Glomerular endothelial cell (primary cell): ENCODE measurements at places on chromosomes 11 and 22. TPM values are rescaled to one million over a fixed set of nuclear protein-coding genes. Genes with fewer than 3 reads are reported as not detected.

FGF3 gene
- not detected in 2 replicates for total RNA-seq

UPK2 gene
- not detected in 2 replicates for total RNA-seq

KIAA1671 gene
- total RNA-seq = 60.3 and 91.0 TPM in 2 replicates

PRG3 gene
- total RNA-seq = not detected in 2 replicates

ACRV1 gene
- not detected in 2 replicates for total RNA-seq

RAG2 gene
- not detected in 2 replicates for total RNA-seq

DNA sequence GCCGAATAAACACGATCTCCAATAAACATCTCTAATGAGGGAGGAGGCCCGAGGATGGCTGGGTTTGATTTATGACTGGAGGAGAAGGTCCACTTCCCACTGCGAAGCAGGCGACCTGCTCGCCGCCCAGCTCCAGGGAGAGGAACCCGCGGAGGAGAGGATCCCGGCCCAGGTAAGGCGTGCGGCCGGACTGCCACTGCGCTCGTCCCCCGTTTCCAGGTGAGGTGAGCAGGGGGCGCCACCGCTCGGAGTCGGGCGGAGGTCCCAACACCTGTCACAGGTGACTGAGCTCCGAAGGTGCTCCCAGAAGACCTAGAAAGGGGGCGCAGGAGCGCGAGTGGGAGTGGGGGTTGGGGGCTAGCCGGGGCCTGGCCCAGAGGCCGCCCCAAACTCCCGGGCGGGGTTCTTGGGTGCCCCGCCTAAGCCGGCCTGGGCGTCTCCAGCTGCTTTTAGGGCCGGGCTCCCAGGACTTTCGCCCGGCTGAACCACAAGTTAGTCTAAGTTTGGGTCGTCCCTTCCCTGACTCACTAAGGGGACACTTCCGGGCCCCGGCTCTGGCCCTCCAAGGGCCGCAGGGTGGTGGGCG, 5.4 kb upstream of the PAX6 start:
- DNase-seq = no peak

DNA sequence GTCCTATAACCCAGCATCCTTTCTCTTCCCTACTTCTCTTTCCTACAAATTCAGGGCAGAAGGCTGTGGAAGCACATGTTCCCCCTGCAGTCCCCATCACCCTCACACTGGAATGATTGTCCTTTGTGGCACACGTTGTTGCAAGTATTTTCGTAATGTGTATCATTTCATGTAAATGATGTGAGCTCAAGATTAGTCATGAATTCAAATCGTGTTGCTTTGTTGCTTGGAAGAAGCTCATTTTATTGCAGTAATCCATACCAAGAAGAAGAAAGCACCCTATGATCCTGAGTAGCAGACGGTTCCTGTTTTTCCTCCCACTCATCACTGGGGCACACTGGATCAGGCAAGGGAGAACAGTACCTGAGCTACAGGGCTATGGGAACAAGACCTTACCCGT, 173.4 kb downstream of the NCAM1 start:
- no peak for DNase-seq

GRCh38 chr11:11661326-11662040, 39.7 kb upstream of the GALNT18 start:
- no peak for DNase-seq

DNA sequence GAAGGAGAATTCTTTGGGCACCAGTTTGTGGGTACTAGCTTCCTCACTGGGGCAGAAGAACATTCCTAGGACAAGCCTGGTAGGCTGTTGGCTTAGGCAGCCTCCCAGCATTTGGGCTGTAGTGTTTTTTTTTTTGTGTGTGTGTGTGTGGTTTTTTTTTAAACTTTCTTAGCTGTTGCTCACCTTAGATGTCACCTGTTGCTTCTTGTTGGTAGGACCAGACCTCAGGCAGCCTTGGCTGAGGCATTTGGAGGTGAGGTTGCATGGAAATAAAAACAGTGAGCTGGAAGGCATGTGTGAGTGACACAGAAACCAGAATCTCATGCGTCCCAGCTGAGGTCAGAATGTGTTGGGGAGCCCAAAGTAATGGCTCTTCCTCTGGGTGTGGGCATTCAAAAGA, 21.3 kb downstream of the AMPD3 start:
- DNase-seq = no peak

DNA sequence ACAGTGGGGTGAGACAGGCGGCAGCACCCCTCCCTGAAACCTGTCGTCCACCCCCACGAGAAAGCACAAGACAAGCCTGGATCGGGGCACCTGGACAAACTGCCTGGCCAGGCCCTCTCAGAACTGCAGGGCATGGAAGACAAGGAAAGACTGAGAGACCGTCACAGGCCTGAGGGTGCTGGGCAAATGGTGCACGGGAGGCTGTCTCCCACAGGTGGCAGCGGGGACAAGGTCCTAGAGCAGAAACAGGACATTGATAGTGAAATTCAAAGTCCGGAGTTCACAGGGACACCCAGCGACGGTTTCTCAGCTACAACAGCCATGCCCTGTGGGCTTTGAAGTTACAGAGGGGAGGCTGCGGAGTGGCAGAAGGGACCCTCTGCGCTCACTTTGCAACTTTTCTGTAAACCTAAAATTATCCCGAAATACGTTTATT, 20.6 kb downstream of the DRD4 start:
- no peak for DNase-seq

DNA sequence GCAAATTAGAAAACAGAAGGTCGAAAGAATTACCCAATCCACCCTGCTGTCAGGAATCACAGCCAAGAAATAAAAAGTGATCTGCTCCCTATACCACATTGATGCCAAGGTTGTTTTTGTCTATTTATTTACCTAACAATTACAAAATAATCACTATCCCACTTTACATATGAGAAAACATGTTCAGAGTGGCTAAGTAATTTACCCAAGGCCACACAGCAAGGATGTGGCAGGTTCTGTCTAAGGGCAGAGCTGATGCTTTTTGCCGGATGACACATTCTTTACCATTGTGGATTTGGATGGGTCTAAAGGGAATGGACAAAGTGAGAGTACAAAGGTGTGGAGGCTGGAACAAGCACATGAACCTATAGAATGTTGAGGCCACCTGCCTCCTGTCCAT, 460.7 kb downstream of the INSC start:
- no peak for DNase-seq

DNA sequence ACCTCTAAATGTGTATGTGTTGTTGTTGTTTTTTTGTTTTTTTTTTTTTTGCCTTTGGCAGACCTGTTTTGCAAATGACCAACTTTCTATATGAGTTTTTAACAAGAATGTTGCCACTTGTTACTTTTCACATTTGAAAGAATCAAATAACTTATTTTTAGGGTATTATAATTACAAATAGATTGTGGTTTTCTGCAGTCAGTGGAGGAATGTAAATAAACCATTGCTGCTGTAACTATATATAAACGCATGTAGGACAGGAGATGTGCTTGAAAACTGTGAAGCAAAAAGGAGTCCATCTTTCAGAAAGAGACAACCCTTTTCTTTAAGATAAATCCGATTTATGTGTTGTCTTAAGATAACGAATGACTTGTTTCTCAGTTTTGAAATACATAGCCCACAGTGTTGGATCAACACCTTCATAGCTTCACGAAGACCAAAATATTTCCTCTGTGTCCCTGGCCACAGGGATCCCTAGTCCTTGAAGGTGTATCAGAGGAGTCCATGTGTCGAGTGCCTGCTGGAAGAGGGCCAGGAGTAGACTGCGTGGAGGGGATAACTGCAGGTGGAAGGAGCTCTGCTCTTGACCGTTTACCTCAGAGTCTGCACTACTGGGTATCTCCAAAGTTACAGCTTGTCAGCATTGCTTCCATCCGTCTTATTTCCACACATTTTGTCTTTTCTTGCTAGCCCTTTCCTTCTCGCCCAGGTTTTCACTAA, 24.7 kb downstream of the TNRC6B start:
- DNase-seq = no peak

DNA sequence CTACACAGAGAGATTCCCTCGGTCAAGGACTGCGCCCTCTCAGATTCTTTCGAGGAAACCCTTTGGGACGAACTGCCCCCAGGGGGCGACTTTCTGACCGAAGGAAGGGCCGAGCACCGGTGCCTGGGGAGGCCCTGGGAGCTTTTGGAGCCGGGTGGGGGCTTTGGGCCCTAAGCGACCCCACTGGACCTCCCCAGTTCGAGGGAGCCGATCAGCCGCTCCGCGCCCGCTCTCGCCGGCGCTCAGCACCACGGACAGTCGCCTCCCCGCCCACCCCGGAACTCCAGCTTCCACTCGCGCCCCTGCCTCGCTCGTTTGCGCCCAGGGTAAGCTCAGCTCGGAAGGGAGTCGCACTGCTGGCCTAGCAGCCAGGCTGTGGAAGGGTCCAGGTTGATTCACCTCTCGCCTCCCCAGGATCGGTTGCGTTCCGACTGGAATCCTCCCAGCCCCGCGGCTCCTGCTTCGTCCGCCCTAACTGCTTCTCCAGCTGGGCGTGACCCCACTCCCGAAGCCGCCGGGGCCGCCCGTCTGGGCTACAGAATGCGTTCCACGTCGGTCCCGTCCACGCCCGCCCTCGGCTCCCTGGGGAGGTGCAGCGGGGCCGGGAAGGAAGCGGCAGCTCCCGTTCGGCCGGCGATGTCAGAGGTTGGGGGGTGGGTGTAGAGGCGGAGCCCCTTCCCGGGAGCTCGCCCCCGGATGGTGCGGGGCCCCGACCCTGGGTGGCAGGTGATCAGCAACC, 428 bp downstream of the SCN3B start:
- DNase-seq = no peak

DNA sequence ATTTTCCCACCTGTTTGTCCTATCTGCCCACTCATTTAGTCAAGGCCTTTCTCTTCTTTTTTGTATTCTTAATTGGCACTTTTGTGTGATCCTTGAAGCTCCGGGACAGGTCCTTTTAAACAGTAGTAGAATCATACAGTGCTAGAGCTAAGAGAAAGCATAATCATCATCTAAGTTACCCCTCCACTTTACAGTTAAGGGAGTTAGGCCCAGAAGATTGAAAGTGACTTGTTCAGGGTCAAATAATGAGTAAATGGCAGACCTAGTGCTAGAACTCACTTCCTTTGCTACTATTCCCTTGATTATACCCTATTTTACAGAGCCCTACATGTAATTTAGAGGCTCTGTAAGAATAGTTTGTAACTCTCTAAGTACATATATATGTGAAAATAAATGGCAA, 2.5 kb downstream of the USP47 start:
- DNase-seq = no peak

GRCh38 chr22:36985211-36985889, 33.9 kb downstream of the TST start:
- no peak for DNase-seq

DNA sequence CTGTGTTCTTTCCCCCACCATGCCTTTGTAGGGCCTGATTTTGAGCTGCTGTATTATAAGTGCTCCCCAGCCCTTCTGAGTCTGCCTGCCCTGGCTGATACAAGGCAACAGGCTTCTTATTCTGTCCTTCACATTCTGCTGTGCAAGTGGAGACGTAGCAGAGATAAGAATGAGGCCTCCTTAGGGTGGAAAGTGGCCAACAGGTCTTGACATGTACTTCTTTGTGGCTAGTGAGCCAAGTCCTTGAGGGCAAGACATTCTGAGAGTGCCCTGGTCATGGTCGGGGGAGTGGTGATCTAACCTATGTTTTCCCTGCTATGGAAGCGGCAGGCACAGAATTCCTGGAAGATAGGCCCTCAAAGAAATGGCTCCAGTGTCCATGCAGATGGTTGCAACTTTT, 235.7 kb upstream of the CADM1 start:
- DNase-seq = no peak

DNA sequence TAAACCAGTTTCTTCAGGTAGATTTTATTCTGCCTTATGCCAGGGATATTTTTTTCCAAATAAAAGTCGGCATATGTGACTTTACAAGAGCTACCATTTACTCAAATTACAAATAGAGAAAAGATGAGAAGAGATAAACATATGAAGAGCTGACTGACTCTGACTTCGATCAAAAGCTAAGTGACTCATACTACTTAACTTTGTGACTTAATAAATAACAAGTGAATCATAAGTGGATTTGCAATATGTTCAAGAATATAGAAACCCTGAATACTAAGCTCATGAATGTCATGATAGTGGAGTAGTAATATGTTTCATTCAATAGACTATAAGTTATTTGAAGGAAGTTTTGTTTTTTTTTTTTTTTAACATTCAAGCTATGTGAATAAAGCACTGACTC, 130.5 kb upstream of the ANO3 start:
- DNase-seq = no peak

GRCh38 chr11:72240461-72241290, 3.3 kb downstream of the PHOX2A start:
- DNase-seq = no peak

- no peak for DNase-seq
Observed at GRCh38 chr22:21761086-21761485, 25.5 kb upstream of the YPEL1 start.

DNA sequence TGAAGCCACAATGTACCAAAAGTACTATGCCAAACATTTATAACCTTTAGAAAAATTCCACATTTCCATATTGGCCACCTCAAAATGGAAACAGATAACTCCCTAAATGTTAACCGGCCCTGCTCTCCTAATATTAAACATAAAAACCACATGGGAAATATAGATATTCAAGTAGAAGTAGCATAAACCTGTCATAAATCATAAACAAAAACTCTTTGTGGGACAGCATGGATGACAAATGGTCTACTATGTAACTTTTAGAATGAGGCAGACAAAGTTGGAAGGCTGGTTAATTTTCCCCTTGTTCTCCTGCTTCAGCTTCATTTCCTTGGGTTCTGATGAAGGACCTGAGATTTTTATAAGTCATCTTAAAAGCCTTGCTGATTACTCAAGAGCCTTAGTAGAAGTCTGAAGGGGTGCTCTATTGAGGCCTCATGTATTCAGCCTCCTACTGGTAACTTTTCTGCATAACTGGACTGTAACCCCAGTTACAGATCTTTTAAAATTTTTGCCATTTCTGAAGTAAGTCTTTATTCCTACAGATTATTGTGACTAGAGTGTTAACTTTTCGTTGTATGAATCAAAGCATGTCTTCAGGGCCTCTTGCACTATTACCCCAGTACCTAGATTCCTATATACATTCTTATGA, 116.4 kb downstream of the STIM1 start:
- no peak for DNase-seq

- no peak for DNase-seq
Observed at GRCh38 chr22:32407312-32407711, 4.7 kb downstream of the RTCB start.

GRCh38 chr22:48748860-48749554, 1078.7 kb downstream of the BRD1 start:
- no peak for DNase-seq

GRCh38 chr11:100329352-100329751, 357.7 kb upstream of the ARHGAP42 start:
- DNase-seq = no peak

DNA sequence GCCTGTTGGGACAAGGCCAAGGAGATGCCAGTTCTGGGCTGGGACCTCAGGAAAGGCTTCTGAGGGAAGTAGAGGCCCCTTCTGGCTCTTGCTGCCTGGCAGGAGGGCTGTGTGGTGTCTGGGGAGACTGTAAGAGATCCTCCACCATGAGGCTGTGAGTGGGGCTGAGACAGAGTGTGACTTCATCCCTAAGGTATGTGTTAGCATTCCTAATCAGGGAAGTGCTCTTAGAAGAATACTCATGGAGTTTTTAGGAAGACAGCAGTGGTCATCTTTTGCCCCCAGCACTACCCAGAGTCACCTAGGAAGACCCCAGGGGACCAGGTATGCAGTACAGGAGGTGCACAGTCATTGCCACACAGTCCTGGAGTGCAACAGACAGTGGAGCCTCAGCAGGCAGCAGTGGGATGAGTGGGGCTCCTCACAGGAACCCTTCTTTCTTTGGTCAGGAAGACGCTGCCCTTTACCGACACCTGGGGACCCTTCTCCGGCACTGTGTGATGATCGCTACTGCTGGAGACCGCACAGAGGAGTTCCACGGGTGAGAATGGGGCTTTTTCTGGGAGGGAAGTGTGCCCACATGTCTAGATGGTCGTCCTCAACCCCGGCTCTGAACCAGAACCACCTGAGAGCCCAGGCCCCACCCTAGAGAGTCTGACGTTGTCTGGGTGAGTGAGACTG, 2.8 kb downstream of the RIC8A start:
- no peak for DNase-seq
